ENCODE measurements at places on chromosomes 7 and 10.

DNA sequence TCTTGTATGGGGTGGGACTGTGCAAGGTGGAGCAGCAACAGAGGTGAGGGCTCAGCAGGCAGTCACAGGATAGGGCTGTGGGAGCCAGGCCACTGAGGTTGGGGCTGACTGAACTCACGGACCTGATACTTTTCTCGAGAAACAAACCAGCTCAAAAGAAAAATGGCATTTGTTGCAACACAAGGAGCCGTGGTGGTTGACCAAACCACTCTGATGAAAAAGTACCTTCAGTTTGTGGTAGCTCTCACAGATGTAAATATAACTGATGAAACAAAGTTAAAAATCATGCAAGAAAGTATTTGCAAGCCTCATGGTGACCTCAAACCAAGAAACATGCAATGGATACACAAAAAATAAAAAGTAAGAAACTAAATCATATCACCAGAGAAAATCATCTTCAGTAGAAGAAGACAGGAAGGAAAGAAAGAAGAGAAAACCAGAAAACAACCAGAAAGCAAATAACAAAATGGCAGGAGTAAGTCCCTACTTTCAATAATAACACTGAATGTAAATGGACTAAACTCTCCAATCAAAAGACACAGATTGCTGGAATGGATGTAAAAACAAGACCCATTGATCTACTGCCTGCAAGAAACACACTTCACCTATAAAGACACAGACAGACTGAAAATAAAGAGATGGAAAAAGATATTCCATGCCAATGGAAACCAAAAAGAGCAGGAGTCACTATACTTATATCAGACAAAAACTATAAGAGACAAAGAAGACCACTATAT is 48.9 kb upstream of the DUSP5 start:
- DNase-seq, result no peak

DNA sequence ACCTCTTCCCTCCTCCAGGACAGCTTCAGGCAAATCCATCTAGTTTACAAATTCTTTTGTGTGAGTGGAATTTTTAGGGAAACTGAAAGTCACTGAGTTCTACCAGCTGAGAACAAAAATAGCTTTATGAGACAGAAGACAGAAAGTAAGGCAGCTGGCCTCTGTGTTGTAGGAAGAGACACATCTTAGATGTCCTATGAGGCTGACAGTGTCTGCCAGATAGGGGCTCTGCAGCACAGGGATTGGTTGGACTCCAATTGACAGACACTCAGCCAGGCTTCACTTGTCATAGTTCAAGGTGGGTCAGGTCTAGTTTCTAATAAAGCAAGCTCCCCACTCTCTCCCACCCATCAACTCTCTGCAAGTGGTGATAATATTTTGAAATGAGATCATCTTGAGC is 574.9 kb downstream of the CCSER2 start:
- DNase-seq, result no peak

DNA sequence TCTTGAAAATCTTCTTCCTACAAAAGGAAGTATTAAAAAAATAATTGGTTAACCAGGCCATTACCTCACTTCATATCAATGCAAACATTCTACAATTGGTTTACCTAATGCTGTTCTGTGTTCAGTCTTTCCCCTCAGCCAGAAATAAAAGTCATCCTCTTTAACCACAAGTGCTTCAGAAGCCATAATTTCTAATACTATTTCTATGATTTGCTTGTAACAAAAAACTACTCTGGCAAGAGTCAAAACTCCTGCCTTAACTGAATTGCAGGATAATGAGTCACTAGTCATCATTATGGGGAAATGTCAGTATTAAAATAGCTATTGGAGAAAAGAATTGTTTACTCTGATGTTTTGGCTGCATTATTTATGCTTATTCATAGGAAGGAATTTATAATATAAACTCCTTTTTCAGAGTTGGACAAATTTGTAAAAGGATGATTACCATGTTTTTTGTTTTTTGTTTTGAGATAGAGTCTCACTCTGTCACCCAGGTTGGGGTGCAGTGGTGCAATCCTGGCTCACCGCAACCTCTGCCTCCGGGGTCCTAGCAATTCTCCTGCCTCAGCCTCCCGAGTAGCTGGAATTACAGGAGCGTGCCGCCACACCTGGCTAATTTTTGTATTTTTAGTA is 55.5 kb upstream of the ODAD2 start:
- no peak for DNase-seq

- no peak for DNase-seq
These were observed 97.9 kb downstream of the GAD2 start for GRCh38 chr10:26314265-26315013.

- no peak for DNase-seq
These were observed 528.1 kb downstream of the KCNMA1 start for GRCh38 chr10:77109351-77109994.

GRCh38 chr10:114322344-114322743 is 82.0 kb downstream of the AFAP1L2 start:
- no peak for DNase-seq

DNA sequence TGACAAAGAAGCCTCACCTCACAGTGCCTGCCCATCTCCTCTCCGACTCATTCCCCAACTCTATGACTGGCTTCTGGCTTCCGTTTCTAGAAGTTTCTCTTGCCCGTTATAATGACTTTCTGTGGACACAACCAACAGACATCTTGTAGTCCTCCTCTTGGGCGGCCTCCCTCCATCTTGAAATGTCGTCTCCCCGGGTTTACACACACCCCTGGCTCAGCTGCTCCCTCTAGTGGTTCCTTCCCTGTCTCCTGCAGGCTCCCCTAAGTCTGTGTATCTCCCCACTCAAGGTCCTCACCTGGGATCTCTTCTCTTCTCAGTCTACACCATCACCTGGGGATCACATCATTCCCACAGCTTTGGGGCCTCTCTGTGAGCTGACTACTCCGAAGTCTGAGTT is 123.4 kb upstream of the NEBL start:
- no peak for DNase-seq

DNA sequence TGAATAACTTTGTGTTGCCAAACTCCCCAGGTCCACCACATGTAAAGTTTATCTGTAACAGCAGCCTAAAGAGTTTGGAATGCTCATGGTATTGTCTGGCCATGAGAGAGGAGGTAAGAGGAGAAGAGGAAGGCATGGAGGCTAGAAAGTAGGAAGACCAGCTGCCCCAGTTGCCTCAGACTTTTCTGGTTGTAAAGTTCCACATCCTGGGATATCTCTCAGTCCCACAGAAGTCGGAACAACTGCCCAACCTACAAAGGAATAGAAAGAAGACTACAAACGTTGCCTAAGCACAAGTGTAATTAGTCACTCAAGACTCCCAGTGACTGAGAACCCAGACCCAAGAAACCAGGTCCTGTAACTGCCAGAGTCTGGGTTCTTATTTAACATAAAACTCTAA is 47.3 kb downstream of the CREB3L2 start:
- no peak for DNase-seq

GRCh38 chr7:107593025-107593410 is 13.0 kb downstream of the BCAP29 start:
- DNase-seq, result no peak

DNA sequence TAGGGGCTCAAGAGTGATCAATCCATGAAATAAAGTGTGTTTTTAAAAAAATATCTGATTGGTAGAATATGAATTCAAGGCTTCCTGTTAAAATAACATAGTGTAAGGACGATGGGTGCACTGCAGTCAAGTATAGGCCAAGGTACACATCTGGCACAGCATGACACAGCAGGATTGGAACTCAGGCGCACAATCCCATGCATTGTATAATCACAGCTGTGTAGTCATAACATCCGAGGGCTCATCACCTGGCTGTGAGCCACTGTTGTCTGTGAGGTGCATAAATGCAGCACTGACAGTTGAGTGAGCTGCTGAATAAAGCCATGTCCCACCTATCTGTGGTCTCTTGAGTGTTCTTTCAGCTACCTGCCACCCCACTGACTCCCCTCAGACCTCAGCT is 142.3 kb upstream of the HPS1 start:
- DNase-seq, result no peak

- no peak for DNase-seq
These were observed 19.2 kb downstream of the MMRN2 start for GRCh38 chr10:86938260-86938659.

GRCh38 chr7:132455378-132455777 is 120.9 kb downstream of the PLXNA4 start:
- DNase-seq, result no peak

GRCh38 chr7:92967238-92967637 is 130.9 kb upstream of the CDK6 start:
- no peak for DNase-seq

GRCh38 chr7:133484086-133484485 is 231.2 kb downstream of the EXOC4 start:
- DNase-seq, result no peak

Data from cerebellar cortex (tissue), 1 donor.